Smooth muscle cell of trachea (primary cell): ENCODE measurements at places on chromosomes 1 and 21. TPM values are rescaled to one million over a fixed set of nuclear protein-coding genes. Genes with fewer than 3 reads are reported as not detected.

Gene KCNA2
- 0.17 TPM in 1 of 2 replicates, not detected in the other for total RNA-seq

Gene RIMKLA
- total RNA-seq, result under 0.01 TPM in 1 of 2 replicates, not detected in the other

Gene TCHHL1
- not detected in 2 replicates for total RNA-seq

Gene TNNI3K
- total RNA-seq, result 1.7 and 1.8 TPM in 2 replicates
